Spinal cord (tissue), 10 donors: ENCODE measurements at places on chromosomes 1 and 21. TPM values are rescaled to one million over a fixed set of nuclear protein-coding genes. Genes with fewer than 3 reads are reported as not detected.

GRCh38 chr1:53740621-53741105, 1.7 kb upstream of the GLIS1 start:
- no peak for DNase-seq

GRCh38 chr1:164608651-164609057, 49.7 kb downstream of the PBX1 start:
- DNase-seq = no peak

The NR1I3 gene
- not detected for total RNA-seq

- DNase-seq = no peak
Observed at GRCh38 chr1:233908092-233908491, 3.6 kb downstream of the SLC35F3 start.

DNA sequence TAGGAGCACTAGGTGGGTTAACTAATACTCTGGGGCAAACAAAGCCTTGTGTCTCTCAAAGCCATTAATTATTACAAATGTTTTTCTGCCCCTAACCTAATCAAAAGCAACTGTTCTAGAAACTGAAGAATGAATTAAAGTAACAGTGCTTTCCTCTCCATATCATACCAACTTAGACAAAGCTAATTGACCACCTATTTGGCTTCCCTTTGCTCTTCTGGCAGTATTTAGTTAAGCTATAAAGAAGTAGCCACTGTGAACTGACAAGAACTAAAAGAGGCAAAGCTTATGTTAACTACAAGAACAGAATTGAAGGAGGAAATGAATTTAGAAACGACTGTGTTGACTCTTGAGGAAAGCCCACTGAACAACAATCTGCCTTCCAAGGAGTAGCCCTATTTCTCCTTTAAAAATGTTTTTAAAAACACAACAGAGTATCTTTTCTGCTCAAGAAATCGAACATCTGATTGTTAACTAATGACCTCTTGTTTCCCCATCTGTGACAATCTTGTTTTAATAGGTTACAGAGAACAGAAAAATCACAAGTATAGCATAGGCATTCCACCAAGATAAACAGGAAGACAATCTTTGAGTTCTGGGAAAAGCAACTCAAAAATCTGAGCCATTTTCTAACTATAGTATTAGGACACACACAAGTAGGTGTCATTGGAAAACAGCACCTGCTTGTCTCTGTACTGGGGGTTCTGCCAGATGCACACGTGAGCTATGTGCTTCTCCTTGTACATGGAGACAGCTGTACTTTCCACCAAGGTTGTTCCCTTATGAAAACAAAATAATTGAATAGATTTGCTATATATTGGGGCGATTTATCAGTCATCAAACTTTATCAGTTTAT, 3.1 kb upstream of the EGLN1 start:
- no peak for DNase-seq

GRCh38 chr1:69328186-69328585, 239.5 kb upstream of the LRRC7 start:
- DNase-seq = no peak

DNA sequence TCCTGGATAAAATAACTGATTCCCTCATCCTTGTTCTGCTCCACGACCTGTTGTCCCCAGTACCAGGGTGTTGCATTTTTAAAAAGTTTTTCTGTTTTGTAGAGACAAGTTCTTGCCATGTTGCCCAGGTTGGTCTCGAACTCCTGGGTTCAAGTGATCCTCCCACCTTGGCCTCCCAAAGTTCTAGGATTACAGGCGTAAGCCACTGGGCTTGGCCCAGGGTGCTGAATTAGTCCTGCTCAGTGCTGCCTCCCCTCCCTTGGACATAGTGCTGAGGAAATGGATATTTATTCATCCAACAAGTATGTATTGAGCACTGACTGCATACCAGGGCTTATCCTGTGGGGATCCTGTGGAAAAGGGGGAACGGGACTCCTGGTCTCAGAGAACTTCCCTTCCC, 126.4 kb downstream of the PTPRU start:
- DNase-seq = no peak

DNA sequence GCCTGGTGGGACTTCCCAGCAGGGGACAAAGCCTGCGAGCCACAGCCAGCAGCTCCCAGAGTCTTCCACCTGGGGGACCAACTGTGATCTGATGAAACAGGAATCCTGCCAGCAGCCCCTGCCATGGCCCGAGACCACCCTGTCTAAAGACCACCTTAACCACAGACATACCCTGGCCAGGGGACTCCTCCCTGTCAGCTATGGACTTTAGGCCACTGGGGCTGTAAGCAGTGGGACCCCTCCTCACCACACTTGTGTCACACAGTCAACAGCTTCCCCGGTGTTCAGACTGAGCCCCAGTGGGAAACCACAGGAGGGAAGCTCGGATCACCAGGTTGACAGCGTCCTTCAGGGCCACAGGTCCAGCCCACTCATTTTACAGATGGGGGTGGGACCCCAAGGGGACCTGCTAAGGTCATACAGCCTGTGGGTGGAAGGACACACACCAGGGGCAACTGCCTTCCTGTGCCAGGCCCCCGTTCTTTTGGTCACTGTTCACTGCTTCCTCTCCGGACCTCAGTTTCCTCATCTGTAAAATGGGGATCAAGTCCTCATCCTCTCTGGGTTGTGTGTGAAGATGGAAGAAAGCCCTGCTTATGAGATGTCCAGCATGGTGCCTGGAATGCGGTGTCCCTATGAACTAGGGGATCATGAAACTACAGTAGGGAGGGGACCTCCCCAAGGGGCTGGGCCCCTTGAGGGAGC, 11.4 kb downstream of the EPHA2 start:
- DNase-seq = no peak

GRCh38 chr1:52551507-52552235, 1.2 kb downstream of the TUT4 start:
- no peak for DNase-seq

GRCh38 chr1:33372677-33373076, 51.8 kb upstream of the A3GALT2 start:
- DNase-seq = no peak

The PHGDH gene
- total RNA-seq = 95.2 TPM

GRCh38 chr1:70486676-70487458, 75.8 kb downstream of the CTH start:
- no peak for DNase-seq

The LORICRIN gene
- total RNA-seq = 0.22 TPM

DNA sequence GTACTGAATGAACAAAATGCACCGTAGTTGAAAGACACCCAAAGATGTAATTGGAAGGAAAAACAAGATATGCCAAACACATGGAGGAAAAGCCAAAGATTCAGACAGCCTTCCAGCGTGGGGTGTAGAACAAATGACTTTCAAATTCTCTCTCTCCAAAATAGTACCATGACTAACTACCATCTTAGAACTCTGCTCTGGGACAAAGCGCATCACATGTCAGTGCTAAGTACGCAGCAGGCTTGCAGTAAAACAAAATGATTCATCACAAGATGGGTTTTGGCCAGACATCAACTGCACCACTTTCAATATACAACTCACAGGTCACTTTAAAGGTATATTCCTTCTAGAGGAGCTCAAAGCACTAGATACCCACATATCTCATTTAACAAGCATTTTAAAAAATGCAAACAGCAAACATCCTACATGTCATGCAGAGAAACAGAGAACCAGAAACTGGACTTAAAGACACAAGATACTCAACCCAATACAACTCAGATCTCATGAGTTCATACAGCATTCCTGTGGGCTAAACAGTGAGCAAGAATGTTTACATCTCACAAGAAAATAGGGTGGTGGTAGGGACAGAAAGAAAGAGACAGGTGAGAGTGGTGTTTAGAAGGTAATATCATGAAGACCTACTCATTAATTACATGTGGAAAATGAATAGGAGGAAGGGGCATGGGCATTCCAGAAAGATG, 75.7 kb downstream of the BCAR3 start:
- DNase-seq = no peak

DNA sequence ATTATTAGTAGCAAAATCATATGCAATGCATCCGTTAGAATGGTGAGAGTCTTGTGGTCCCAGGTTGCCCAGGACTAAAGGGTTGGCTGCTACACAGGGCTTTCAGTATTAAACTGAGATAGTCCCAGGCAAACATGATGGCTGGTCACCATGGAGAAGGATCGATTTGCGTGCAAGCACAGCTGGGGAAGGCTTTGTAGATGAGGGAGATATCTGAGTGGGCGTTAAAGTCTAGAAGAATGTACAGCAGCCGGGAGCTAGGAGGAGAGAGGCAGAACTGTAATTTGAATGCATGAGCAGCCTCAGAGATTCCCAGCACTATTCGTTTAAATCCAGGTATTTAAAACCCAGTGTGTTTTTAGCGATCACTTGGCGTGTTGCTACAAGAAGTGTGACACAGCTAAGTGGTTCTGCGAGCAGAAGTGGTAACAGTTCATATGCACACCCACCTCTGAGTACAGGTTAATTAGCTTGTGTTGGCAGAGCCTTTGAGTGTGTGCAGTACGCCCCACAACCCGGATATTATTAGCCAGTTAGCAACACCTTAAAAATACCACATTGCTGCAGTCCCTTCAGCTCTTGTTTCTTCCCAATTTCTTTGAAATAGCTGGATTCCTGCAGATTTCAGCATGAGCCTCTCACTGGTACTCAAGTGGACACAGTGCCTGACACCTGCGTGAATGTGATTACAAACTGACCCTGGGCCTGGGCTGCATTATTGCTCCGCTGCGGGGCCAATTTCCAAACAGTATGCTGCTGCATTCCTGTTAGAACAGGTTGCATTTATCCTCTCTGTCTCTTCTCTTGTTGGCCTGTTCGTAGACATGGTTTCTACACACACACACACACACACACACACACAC, 67.2 kb upstream of the SCAF4 start:
- DNase-seq = peak; percentile 22

DNA sequence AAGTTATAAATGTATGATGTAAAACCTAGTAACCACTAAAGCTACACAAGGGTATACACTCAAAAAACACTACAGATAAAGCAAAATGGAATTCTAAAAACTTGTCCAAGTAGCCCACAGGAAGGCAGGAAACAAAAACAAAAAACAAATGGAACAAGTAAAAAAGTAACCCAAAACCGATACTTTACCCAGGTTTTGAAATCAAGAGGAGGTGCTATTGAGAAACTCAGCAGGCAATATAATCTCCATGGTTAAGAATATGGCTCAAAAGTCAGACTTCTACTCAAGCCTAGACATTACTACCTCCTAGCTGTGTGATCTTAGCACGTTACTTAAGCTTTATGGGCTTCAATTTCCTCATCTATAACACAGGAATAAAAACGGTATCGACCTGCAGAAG, 13.3 kb downstream of the RBBP5 start:
- DNase-seq = no peak

GRCh38 chr1:168509875-168510791, 33.7 kb downstream of the XCL2 start:
- DNase-seq = no peak

- no peak for DNase-seq
Observed at GRCh38 chr21:29245104-29245643, 53.5 kb upstream of the BACH1 start.

DNA sequence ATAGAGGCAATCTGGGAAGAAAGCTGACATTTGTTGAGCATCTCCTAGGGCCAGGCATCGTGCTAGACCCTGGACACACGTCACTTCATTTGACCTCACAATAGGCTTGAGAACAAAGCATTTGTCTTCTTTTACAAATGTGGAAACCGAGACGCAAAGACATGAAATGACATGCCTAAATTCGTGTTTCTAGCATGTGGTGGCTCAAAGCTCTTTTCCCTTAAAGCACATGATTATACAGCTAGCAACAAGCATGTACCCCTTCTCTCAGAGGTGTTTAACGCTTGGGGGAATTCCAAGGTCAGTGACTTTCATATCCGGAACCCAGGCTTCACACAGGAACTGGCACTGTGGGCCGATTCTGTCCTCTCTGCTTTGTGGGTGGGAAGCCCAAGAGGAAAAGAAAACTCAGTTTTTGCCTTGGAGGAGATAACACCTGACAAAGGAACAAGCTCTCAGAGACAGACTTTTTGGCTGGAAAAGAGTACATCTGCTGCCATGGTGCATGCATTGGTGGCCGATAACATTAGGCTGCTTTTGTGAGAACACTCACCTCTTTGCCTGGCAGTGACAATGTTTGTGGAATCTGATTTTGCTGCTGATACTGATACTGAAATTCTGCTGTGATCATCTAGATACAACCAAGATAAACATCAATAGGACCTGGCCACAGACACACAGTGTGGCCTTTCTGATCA, 15.4 kb upstream of the CD2 start:
- no peak for DNase-seq

DNA sequence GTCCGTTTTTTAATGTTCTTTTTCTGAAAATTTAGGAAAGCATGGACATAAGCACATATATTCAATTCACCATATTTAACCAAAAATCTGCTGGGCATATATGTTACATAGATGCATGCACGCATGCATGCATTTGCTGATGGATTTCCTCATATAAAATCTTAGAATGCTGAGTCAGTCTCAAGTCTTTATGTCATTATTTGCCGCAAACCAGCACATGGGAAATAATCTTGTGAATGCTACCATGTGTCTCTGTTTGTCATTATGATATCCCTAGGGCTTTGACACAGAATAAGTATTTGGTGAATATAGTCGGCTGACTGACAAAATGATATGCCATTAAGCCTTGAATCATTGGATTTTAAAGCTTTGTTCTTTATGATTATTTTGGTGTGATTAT, 776.5 kb downstream of the KCNT2 start:
- DNase-seq = no peak
